ENCODE measurements at places on chromosomes 1 and 21.

DNA sequence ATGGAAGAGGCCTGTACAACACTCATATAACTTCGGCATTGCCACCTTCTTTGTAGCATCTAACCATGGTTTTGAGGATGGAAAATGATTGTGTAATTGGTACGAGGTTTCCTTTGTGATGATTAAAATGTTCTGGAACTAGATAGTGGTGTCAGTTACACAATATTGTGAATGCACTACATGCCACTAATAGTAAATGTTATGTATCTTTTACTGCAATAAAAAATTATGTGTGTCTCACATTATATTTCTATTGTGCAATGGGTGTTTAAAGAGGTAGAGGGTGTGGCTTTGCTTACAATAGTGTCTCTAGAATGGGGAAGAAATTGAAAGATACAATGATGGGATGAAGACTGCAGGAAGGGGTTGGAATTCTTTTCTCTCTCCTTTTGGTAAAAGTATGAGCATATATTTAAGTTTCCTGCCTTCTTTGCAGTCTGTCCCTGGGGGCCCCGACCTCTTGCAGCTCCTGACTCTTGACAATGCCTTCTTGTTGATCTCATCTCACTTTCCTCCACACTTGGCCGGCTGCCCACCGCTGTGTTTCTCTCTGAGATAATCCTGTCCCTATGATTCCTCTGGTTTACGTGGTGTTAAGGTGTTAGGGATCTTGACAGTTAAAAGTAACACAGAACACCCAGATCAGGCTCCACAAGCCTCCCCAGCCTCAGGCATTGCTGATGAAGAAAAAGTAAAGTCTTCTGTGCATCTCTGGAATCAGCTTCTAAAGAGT lies 39.3 kb downstream of the MTARC1 start:
- no peak for DNase-seq

- DNase-seq, result no peak
These were observed 37.1 kb downstream of the OSBPL9 start for GRCh38 chr1:51654000-51654399.

DNA sequence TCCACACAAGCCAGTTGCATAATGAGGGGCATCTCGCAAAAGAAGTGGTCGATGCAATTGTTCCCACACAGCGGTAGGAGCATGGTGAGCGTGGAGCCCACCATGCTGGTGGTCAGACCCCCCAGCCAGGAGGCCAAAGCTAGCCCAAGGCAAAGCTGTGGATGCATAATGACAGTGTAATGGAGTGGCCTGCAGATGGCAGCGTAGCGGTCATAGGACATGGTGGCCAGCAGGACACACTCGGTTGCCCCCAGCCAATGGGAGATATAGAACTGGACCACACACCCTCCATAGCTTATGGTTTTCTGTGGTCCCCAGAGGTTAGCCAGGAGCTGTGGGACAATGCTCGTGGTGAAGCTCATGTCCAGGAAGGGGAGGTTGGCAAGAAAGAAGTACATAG lies 4.3 kb downstream of the OR2C3 start:
- no peak for DNase-seq

DNA sequence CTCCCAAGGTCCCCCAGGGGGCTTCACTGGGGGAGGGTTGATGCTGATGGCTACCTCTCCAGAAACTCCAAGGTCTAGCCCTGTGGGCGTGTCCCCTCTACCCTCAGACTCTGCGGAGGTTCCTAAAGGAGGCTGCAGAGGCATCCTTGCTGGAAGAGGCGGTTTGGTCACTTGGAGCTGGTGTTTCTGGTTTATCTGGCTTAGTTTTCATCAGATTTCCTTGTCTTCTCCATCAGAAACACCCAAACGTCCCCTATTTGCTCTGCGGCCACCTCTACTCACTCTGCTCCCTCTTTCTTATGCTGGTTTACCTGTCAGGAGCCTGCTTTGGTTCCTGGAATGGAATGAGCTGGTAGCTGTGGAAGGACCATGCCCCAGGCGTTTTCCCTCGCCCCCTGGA lies 2.5 kb downstream of the PKP1 start:
- no peak for DNase-seq

GRCh38 chr21:45453308-45453950 lies 48.5 kb downstream of the COL18A1 start:
- no peak for DNase-seq

- DNase-seq, result no peak
These were observed 69.0 kb downstream of the GADD45A start for GRCh38 chr1:67753776-67754525.

GRCh38 chr1:40036574-40036973 lies 4.0 kb upstream of the CAP1 start:
- DNase-seq, result no peak

- no peak for DNase-seq
These were observed 10.4 kb downstream of the MGST3 start for GRCh38 chr1:165641231-165641987.

- no peak for DNase-seq
These were observed 6.3 kb upstream of the TMEM39B start for GRCh38 chr1:32066489-32066873.

- no peak for DNase-seq
These were observed 14.5 kb downstream of the GLUL start for GRCh38 chr1:182376936-182377574.

DNA sequence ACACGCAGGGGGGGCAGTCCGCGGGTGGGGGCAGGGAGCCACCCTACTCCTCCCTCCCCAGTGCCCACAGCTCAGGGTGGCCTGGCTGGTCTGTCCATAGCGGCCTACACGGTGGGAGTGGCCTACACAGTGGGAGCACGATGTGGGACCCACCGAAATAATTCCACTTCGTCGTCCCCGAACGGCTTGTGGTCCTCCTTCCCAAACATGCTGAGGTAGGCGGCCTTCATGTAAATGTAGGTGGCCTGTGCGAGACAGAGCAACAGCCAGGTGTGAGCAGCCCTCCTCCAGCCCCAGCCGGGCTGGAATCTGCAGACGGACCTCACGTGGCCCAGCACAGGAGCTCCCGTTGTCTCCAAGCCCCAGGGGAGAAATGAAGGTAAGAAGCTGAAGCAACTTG lies 34.4 kb downstream of the TTC39A start:
- DNase-seq, result no peak

GRCh38 chr1:115679141-115679611 lies 37.4 kb downstream of the VANGL1 start:
- no peak for DNase-seq

- no peak for DNase-seq
These were observed 4.5 kb downstream of the LHX4 start for GRCh38 chr1:180234369-180235076.

DNA sequence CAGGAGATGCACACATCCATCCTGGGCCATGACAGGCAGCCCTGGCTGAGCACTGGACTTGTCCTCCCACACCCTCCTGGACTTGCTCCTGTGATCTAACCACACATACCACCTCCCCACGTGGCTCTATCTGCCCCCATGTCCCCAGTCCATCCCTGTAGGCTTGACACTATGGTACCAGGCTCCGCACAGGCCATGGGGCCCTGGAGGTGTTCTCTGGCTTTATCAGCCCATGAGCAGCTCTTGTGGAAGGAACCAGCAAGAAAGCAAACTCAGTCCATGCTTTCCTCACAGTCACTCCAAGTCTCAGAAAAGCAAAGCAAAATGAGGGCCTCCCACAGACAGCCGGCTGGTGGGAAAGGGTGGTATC lies 61.6 kb downstream of the CD46 start:
- no peak for DNase-seq

DNA sequence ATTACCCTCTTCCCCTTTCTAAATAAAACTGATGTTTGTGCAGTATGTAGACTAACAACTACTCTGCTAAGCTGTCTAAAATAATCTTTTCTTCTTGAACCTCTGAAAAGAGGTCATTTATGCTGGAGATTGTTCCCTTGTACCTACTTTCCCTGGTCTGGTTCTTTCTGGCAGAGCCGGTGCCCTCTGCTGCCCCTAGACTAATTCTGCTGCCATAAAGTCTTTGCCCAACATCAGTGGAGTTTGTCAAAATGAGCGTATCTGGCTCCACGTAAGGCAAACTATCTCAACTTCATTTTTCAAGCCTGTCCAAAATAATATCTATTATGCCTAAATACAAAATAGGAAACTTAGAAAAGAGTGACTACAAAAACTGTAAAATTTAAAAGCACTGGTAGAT lies 30.9 kb upstream of the ANGPTL7 start:
- DNase-seq, result no peak

GRCh38 chr1:95021805-95022643 lies 50.7 kb downstream of the ALG14 start:
- DNase-seq, result no peak

- no peak for DNase-seq
These were observed 302.1 kb upstream of the RRP15 start for GRCh38 chr1:217983051-217983375.

GRCh38 chr1:39148942-39149341 lies 55.6 kb upstream of the MACF1 start:
- DNase-seq, result no peak

DNA sequence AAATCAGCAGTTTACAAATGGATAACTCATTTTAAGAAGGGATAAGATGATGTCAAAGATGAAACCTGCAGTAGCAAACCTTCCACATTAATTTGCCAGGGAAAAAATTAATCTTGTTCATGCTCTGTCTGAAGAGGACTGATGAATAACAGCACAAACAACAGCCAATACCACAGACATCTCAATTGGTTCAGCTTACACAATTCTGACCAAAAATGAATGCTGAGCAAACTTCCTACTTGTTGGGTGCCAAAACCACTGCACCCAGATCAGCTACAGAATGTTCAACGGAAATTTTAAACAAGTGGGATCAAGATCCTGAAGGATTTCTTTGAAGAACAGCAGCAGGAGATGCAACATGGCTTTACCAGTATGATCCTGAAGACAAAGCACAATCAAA lies 98.3 kb downstream of the COQ8A start:
- no peak for DNase-seq

DNA sequence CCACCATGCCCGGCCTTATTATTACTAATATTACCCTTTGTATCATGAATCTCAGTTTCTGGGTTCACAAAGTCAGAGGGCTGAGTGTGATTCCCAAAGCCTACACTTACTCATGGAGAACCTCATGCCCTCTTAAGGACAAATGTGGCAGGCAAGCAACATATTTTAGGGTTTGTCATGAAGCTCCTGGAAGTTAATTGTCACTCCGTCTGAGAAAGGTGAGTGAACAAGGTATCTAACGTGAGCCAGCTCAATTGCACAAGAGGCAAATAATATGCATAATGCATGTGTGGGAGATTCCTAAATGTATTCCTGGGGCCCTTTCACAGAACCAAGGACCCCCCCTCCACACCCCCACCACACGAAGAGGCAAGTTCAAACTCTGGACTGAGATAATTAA lies 10.1 kb upstream of the TIAM1 start:
- no peak for DNase-seq

GRCh38 chr1:159991513-159991912 lies 37.5 kb upstream of the SLAMF9 start:
- no peak for DNase-seq

DNA sequence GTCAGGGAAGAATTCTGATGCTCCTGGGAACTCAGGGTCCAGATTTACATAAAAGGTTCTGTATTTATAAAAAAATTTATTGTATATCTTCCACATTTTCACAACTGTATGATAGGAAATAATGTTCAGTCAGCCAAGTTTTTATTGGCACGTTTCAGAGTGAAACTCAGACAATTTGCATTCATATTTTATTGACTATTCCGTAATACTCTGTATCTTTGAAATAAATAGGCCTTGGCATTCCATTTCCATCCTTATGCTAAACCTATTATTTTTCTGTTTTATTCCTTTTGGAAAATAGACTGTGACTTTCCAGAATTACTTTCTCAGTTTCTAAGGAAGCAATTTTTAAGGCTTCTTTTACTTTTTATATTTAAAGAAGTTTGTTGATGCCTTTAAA lies 329.0 kb downstream of the OLFM3 start:
- no peak for DNase-seq

- DNase-seq, result no peak
These were observed 55.2 kb downstream of the IRF2BP2 start for GRCh38 chr1:234554698-234555311.

DNA sequence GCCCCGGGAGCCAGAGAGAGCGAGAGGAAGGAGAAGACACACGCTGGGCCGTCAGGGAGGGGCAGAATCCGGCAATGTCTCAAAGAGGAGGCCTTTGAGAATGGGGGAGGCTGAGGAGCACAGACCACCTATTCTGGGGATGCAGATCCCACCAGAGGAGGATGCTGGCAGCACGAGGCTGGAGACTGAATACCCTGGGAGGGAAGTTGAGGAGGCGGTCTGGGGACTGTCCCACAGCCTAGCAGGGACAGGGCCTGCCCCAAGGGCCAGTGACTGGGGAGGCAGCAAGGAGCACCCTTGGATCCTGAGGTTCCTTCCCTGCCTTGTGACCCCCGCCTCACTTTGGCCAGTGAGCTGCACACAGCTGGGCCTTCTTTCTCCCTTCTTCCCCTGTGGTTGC lies 49.2 kb downstream of the SLC37A1 start:
- no peak for DNase-seq

DNA sequence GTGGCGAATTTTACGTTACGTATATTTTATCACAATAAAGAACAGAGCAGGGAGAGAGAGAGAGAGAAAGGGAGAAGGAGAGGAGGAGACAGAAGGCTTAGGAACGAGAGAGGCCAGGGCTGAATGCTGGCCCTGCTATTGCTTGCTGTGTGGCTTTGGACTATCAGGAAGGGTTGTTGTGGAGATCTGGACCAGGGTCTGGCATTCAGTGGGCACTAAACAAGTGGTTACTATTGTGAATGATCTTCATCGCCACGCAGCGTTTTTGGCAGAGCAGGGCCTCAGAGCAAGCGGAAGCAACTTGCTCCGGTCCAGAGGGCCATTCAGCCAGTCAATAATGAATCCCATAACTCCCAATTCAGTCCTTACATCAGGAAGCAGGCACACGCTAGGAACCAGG lies 26.4 kb downstream of the PIK3C2B start:
- DNase-seq, result no peak

DNA sequence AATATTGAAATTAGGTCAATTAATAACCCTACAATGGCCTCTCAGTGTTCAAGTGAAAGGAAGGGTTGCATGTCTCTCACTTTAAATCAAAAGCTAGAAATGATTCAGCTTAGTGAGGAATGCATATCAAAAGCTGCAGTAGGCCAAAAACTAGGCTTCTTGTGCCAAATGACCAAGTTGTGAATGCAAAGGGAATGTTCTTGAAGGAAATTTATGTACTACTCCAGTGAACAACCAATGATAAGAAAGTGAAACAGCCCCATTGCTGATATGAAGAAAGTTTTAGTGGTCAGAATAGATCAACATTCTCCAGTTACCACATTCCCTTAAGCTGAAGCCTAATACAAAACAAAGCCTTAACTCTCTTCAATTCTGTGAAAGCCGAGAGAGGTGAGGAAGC lies 10.0 kb downstream of the MAEL start:
- DNase-seq, result no peak

GRCh38 chr21:38140207-38140903 lies 116.4 kb upstream of the KCNJ15 start:
- DNase-seq, result no peak

DNA sequence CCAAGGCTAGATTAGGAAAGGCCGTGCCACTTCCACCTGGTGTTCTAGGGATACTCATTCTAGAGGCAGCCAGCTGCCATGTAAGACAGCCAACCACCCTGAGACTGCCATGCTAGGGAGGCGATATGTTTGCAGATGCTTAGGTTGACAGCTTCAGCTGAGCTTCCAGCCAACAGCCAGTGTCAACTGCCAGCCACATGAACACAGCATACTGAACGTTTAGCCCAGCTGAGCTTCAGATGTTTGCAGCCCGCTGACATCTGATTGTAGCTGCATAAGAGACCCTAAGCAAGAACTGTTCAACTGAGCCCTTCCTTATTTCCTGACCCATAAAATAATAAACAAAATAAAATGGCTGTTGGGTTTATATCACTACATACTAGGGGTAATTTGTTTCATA lies 5.0 kb upstream of the KCNC4 start:
- no peak for DNase-seq
